ENCODE measurements at places on chromosomes 7 and 10.

- no peak overlapping the region for H3K4me3 ChIP-seq
- H3K4me1 ChIP-seq = no peaks in the 10 kb centered on the region
- peaks cover 35% of the 10 kb centered on the region for H3K36me3 ChIP-seq
These were observed 130.4 kb downstream of the HIBADH start for GRCh38 chr7:27532314-27532713.

GRCh38 chr7:132394283-132395198, 181.7 kb downstream of the PLXNA4 start:
- H3K4me3 ChIP-seq = no peak overlapping the region
- peak; percentile 29 for ATAC-seq
- no peak overlapping the region for H3K27ac ChIP-seq
- no peaks in the 10 kb centered on the region for H3K36me3 ChIP-seq
- no peaks in the 10 kb centered on the region for H3K4me1 ChIP-seq
- H3K27me3 ChIP-seq = no peaks in the 10 kb centered on the region

DNA sequence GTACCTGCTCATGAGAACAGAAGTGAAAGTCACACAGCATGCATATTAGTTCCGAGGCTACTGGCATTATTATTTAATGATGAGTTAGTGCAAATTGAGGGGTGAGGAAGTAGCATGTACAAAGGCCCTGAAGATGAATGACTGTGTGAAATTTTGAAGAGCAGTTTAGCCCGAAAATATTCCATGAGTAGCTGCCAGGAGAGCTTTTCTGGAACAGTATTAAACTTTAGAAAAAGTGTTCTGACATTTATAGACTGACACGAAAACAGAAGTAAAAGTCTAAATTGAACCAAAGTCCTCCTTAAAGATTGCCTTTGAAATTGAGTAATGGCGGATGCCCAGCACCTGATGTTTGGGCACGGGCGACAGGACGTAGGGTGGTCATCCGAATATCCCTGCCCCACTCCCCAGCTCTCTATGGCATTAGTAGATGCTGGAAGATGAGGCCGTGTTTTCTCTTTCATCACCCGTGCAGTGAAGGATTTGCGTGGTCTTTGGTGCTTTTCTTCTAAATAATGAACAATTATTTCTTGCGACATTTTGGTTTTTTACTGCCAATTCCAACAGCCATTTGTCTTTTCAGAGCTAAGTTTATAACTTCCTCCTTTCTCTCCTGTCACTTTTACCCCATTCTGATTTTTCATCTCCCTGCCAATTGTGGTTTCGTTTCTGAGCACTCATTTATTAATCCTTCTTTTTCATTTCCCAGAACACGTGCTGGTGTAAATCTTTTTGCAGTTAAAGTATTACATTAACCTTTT, 192.6 kb downstream of the MGMT start:
- H3K4me3 ChIP-seq = no peak overlapping the region
- H3K4me1 ChIP-seq = no peaks in the 10 kb centered on the region
- no peaks in the 10 kb centered on the region for H3K27me3 ChIP-seq

- no peak overlapping the region for H3K27ac ChIP-seq
- no peak for ATAC-seq
- H3K27me3 ChIP-seq = no peaks in the 10 kb centered on the region
- H3K4me3 ChIP-seq = no peak overlapping the region
These were observed 172.2 kb downstream of the C7orf25 start for GRCh38 chr7:42739638-42740037.

DNA sequence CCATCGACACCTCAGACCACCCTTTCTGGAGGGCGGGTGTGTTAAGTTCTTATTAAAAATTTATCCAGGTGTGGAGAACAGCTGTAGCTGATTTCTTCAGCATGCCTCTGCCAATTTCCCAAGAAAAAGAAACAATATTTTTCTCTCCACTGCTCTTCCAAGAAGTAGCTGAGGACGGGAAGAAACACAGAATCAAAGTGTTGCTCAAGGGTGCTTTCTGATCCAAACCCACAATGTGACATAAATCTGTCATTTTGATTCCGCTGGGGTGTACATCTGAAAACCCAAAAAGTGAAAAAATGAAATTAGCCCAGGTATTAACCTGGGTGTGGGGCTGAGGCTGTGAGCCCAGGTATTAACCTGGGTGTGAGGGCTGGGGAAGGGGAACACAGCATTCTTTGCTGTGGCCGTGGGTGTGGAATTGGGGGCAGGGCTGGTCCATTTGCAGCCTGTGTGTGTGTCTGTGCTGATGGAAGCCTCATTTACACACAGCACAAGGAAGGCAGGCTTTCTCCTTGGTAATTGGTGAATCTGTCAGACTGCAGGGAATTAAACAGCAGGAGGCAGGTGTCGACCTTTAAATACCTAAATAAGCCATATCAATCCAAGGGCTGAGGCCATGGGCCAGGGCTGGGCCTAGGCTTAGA, 48.4 kb upstream of the CCDC3 start:
- ATAC-seq = no peak
- no peak overlapping the region for H3K27ac ChIP-seq
- no peaks in the 10 kb centered on the region for H3K36me3 ChIP-seq
- H3K4me1 ChIP-seq = no peaks in the 10 kb centered on the region

- peaks cover 5% of the 10 kb centered on the region for H3K36me3 ChIP-seq
- H3K27ac ChIP-seq = peak overlapping the region; percentile 91
- peak overlapping the region; percentile 70 for H3K4me3 ChIP-seq
These were observed 60.7 kb upstream of the TM9SF3 start for GRCh38 chr10:96647466-96647865.

GRCh38 chr7:74001150-74001494, 26.9 kb upstream of the ELN start:
- peaks cover 8% of the 10 kb centered on the region for H3K27me3 ChIP-seq
- peaks cover 6% of the 10 kb centered on the region for H3K4me1 ChIP-seq
- no peak for ATAC-seq
- H3K27ac ChIP-seq = no peak overlapping the region

- H3K36me3 ChIP-seq = no peaks in the 10 kb centered on the region
- no peaks in the 10 kb centered on the region for H3K27me3 ChIP-seq
- no peak for ATAC-seq
These were observed 12.0 kb downstream of the GNAI1 start for GRCh38 chr7:80146545-80147182.

GRCh38 chr10:107966826-107967225, 802.3 kb upstream of the SORCS1 start:
- H3K27me3 ChIP-seq = no peaks in the 10 kb centered on the region
- H3K4me1 ChIP-seq = no peaks in the 10 kb centered on the region
- H3K27ac ChIP-seq = no peak overlapping the region

DNA sequence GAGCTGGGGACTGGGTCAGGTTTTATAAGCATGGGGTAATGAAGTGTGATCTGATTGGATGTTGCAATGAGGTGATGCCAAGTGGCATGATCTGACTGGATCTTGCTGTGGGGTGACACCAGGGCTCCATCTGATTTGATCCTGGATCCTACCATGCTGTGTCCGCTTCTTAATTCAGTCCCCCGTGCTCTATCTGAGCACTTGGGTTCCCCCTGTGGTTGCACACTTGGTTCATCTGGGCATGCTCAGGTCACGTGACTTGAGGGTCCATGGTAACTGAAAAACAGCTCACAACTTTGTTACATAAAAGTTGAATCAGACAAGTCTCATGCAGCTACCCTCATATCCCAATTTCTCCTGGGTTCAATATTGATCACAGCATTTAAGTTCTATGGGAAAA, 448.6 kb upstream of the NRP1 start:
- H3K27ac ChIP-seq = no peak overlapping the region
- no peaks in the 10 kb centered on the region for H3K36me3 ChIP-seq
- H3K27me3 ChIP-seq = peaks cover 7% of the 10 kb centered on the region

DNA sequence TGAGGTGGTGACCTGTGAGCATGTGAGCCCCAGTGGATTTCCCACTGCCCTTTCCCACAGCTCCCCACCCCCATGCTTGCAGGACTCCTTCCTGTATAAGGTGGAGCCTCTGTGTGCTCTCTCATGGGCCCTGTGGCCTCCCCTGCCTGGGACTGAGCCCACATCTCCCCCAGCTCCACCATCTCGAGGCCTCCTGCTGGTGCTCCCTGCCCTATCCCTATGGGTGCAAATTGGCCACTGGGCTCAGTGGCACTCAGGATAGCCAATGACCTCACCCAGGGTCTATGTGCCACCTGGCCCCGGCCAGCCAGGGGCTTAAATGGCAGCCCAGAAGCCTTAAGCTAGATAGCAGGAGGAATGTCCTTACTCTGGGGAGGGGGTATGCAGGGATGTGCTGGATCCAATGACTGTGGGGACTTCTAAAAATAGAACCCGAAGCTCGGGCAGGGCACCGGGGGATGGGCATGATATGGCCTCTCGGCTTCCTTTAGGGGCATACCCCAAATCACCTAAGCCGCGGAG, 2.0 kb downstream of the LDB3 start:
- no peaks in the 10 kb centered on the region for H3K27me3 ChIP-seq
- no peak overlapping the region for H3K4me3 ChIP-seq
- no peak overlapping the region for H3K27ac ChIP-seq
- ATAC-seq = no peak
- H3K36me3 ChIP-seq = no peaks in the 10 kb centered on the region
